ENCODE measurements at places on chromosomes 7 and 10.

GRCh38 chr10:5504146-5505072 lies 5.0 kb upstream of the CALML5 start:
- no peak for DNase-seq

DNA sequence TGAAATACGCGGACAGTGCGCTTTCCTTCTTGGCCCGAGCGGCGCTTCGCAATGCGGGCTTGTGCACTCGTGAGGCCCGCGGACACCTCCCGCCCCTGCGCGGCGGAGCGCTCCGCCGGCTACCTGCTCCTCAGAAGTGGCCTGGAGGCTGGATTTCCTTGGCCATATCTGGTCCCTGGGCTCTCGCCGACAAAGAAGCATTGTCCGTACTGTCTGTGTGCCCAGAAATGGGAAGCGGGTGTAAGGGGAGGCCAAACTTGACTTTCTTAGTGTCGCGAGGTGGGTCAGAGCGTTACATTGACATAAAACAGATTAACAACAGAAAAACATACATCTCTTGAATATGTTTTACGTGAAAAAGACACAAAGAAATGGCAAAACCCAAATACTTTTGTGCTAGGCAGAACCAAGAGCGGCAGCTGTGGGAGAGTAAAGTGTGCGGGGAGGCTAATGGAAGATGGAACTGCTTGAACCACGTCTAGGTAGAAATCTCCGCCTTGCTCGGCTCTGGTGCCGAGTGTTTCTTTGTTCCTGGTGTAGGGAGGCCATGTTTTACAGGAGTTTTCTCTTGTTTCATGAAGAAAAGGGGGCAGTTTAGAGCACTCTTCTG lies 1.4 kb downstream of the LANCL2 start:
- DNase-seq: no peak

DNA sequence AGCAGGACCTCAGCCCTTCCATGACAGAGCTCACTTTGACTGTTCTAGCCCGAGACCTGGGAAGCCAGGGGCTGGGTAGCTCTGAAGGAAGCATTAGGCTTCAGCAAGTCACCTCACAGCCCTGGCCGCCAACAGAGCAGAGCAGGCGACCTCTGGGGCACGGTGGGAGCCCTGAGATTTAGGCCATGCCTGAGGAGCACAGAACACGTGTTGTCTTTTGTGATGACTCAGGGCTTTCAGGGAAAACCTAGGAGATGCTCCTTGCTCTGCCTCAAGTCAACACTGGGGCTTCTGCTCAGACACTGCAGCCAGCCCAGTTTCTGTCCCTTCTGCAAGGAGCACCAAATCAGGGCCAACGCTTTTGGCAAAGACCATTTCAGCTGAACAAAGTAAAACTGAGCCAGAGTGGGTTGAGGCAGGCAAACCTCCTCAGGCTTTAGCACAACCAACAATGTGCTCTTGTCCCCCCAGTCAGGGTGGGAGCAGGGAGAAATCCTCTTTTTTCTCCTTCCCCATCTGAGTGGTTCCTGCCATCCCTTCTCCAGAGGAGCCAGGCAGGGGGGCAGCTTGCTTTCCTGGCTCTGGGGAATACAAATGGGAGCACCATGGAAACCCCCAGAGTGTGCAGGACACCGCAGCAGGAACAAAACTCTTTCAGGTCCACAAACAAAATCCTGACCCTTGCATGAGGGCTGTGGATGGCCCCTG lies 14.4 kb downstream of the CAMK2G start:
- no peak for DNase-seq

DNA sequence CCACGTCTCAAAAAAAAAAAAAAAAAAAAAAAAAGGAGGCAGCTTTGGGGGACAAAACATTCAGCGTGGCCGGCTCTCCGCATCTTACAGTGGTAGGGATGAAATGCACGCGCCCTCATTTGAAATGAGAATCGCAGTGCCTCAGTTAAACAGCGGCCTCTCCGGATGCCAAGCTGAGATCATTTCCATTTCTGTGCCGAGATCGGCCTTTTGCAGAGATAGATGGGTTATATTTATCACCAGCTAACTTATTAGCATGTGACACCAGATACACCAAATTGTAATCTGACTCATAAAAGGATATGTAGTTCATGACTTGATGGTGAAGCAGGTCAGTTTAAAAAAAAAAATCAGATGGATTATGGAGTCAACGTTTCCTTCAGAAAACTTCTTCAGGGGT lies 138.7 kb downstream of the CUX1 start:
- DNase-seq: no peak

GRCh38 chr7:112962815-112963214 lies 123.8 kb downstream of the GPR85 start:
- no peak for DNase-seq

- DNase-seq: no peak
Measured at GRCh38 chr10:112732277-112732921, 217.6 kb upstream of the TCF7L2 start.

- DNase-seq: no peak
Measured at GRCh38 chr7:117946151-117946633, 73.0 kb upstream of the CTTNBP2 start.

- DNase-seq: peak; percentile 41
Measured at GRCh38 chr7:36286226-36286625, 103.4 kb upstream of the ANLN start.

GRCh38 chr10:70782746-70783680 lies 2.2 kb downstream of the TBATA start:
- DNase-seq: no peak

DNA sequence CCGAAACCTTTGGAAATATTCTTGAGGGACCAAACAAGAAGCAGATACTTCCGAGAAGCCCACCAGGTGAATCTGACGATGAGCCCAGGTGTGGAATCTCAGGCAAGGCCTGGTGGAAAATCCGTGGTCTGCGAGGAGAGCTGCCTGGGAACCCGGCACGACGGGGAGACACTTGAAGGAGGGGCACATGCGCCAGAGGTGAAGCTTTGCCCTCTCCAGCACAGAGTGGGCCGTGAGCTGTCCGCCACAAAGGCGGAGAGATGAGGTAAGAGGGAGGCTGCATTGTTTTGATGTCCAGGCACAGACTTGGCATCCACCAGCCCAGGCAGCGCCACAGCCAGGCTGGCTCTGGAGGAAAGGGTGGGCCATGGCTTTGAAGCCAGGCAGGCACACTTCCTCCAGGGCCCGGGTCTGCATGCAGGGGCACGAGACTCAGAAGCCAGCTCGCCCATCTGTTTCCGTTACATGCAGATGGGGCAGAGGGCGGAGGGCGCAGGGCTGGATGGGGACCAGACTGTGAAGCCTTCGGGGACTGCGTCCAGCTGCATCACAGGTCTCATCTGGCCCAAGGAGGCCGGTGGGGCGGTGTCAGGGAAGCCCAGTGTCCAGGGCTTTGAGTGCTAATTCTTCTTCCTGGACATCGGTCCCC lies 45.4 kb downstream of the CALML3 start:
- no peak for DNase-seq

GRCh38 chr7:138228769-138229168 lies 152.5 kb downstream of the AKR1D1 start:
- DNase-seq: no peak

GRCh38 chr10:97238855-97239254 lies 53.1 kb upstream of the SLIT1 start:
- no peak for DNase-seq

DNA sequence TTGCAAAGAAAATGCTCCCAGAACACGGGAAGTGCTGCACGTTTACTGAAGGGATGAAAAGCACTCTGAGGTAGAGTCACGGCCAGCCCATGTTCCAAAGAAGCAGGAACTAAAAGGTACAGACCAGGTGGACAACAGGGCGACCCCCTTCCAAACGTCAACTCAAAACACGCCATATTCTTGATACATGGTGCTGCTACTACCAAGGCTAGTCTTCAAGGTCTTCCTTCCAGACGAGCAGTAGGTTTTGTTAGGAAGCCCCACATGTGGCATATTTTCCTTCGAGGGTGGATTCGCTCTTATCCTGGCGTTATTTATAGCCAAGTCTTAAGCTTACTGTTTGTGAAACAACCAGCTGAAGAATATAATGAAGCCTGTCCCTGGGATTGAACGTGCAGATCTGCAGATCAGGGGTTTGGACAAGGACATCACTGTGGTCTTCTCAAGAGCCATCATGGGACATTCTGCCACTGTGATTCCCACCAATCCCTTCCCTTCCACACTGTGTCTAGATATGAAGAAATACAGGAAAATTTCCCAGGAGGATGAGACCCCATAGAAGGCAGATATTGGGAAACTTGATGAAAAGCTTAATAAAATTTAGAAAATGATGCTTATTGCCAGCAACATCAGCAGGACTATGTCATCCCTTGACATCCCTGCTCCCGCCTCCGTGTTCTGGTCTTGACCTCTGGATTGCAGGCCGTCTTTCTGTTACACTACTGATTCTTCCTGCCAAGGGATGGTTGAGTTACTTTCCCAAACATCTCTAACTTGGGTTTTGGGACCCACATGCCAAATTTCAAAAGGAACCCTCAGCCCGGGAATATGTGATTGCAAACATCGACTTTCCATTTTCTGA lies 734.4 kb downstream of the PARD3 start:
- DNase-seq: no peak

- DNase-seq: no peak
Measured at GRCh38 chr7:91168871-91169829, 95.1 kb upstream of the FZD1 start.

All from stimulated activated CD8-positive, alpha-beta memory T cell treated with anti-CD3 and anti-CD28 coated beads, Interleukin-15, amount 100 ng/mL, for 48 hours (primary cell).